NCI-H1436 treated with DMSO at 0.1 percent for 48 hours (cell line): ENCODE measurements at places on chromosomes 13 and 19.

- no peak for DNase-seq
Observed at GRCh38 chr19:19823916-19824315, 2.4 kb upstream of the ZNF506 start.

- DNase-seq: no peak
Observed at GRCh38 chr19:29588095-29588494, 18.0 kb upstream of the POP4 start.

- no peak for DNase-seq
Observed at GRCh38 chr13:79258489-79258888, 147.6 kb downstream of the RBM26 start.

DNA sequence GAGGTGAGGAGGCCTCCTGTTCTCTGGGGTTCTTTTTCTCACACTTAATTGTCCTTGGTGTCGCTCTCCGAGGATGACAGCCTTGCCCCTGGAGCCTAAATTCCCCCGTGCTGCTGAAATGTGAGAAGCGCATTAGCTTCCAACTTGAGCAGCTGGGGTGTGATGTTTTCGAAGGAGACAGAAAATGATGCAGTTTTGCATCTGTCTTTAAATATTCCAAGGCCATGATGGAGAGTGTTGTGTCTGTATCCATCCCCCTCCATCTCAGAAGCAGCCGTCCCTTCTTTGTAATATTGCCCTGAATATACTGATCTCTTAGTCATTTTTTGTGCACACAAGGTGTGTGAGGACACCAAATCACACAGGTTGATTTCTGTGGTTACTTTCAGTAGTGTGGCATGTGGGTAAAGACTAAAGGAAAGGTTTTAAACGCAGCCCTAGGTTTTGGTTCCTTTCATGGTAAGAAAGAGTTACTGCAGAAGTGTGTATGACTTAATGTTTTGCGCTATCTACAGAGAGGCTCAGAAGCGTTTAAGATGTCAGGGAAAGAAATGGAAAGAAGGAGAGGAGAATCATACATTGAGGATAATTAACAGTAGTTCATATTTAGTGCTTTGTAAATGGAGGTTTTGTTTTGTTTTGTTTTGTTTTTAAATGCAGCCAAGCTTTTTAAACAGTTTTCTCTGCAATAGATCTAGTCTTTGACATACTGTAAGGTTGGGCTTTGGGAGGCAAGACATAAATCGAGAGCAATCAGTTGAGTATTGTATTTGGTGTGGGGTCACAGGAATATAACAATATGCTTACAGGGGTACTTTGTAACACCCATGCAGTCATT lies 1.6 kb downstream of the NBEA start:
- DNase-seq: no peak

- DNase-seq: no peak
Observed at GRCh38 chr19:12648088-12648487, 18.5 kb downstream of the MAN2B1 start.

- DNase-seq: no peak
Observed at GRCh38 chr19:12664406-12665280, 1.9 kb downstream of the MAN2B1 start.

- no peak for DNase-seq
Observed at GRCh38 chr19:31015778-31016177, 333.5 kb downstream of the TSHZ3 start.

GRCh38 chr19:28899703-28900102 lies 313.2 kb downstream of the UQCRFS1 start:
- no peak for DNase-seq

- no peak for DNase-seq
Observed at GRCh38 chr13:51599444-51600176, 15.3 kb downstream of the WDFY2 start.

DNA sequence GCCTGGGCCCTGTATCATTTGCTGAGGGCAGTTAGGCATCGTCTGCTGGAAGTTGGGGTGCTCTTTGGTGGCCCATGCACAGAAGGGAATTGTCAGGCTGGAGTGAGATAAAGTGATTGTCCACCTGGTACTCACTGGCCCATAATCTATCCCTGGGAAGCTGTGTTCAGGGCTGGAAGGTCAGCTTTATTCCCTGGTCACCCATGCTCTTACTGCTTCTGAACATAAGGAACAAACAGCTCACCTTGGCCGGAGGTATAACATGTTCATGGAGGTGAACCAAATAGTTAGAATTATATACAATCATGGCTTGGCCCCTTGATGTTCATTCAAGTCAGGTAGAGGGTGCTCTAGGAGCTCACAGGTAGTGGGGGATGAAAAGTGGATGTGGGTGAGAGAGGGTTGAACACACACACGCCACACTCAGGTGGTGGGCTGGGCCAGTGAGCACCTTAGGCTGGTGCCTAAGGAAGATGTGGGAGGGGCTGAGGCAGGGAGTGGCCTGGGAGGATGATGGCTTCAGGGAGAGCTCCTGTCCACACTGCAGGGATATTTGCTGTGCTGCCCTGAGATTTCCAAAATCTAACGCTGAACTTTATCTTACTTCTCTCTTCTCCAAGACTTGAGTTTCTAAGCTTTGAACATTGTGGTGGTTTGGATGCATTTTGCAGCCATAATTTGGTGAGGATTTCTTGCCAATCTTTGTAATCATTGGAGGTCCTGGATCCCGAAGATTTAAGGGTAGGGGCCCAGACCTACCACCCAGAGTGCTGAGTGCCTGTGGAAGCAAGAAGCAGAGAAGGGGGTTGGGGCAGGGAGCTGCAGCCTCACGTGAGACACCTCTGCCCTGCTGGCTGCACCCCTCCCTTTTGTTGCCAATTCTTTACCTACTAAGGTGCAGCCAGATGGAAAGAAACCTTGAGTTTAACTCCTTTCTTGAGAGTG lies 420.6 kb downstream of the ZNF536 start:
- DNase-seq: no peak

- no peak for DNase-seq
Observed at GRCh38 chr19:4342314-4342614, 1.1 kb upstream of the MPND start.
